ENCODE measurements at places on chromosomes 11 and 22. TPM values are rescaled to one million over a fixed set of nuclear protein-coding genes. Genes with fewer than 3 reads are reported as not detected.

- H3K27me3 ChIP-seq: no peaks in the 10 kb centered on the region
- H3K4me3 ChIP-seq: no peak overlapping the region
- H3K36me3 ChIP-seq: no peaks in the 10 kb centered on the region
- H3K27ac ChIP-seq: peak overlapping the region; percentile 88
- H3K4me1 ChIP-seq: peaks cover 73% of the 10 kb centered on the region
- peak; percentile 90 for DNase-seq
Observed at GRCh38 chr11:126359431-126360048, 4.1 kb downstream of the ST3GAL4 start.

The XKR3 gene
- not detected for total RNA-seq

DNA sequence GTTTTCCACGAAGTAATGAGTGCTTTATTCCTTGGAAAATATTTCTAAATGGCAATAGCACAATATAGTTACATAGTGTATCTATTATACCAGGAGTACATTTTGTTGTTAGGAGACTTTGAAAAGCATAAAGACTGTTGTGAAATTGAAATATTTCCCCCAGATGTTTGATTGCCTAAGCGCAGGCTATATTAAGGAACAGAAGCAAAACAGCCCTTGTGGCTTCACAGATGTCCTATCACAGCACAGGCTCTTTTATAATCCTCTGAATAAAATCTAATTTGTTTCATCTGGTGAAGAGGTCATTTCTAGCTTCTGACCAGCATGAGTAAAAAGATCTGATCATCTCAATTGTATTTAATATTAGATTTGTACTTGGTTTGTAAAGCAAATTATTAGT lies 48.2 kb downstream of the BSX start:
- H3K27ac ChIP-seq: no peak overlapping the region
- H3K36me3 ChIP-seq: no peaks in the 10 kb centered on the region
- H3K27me3 ChIP-seq: no peaks in the 10 kb centered on the region
- H3K4me1 ChIP-seq: no peaks in the 10 kb centered on the region

The OR5M11 gene
- total RNA-seq: not detected

DNA sequence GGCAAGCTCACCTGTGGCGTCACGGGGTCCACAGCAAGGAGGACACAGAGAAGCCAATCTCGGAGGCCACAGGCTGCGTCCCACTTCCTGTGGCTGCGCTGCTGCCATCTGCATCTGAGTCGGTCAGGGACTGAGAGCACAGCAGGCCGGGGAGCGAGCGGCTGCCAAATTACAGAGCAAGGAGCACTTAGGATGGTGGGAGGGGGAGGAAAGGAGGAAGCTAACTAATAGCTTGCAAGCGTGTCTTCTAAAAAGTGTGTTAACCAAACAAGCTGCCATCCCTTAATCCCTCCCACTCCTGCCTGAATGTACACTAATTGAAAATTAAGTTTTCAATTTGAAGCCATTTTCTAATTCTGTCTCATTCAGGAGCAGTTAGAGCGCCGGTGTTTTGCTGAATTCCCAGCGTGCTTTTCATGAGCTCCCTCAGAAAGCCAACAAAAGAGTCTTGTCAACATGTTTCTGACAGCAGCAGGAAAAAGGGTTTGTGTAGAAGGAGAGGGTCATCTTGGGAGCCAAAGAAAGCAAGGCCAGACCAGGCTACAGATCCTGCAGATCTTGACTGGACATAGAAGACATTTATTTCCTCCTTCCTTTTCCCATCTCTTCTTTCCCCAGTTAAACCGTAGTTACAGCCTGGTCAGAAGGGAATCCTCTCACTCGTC lies 42.4 kb upstream of the API5 start:
- no peak for DNase-seq
- H3K27ac ChIP-seq: no peak overlapping the region
- no peak overlapping the region for H3K4me3 ChIP-seq
- peaks cover 4% of the 10 kb centered on the region for H3K4me1 ChIP-seq
- no peaks in the 10 kb centered on the region for H3K36me3 ChIP-seq

DNA sequence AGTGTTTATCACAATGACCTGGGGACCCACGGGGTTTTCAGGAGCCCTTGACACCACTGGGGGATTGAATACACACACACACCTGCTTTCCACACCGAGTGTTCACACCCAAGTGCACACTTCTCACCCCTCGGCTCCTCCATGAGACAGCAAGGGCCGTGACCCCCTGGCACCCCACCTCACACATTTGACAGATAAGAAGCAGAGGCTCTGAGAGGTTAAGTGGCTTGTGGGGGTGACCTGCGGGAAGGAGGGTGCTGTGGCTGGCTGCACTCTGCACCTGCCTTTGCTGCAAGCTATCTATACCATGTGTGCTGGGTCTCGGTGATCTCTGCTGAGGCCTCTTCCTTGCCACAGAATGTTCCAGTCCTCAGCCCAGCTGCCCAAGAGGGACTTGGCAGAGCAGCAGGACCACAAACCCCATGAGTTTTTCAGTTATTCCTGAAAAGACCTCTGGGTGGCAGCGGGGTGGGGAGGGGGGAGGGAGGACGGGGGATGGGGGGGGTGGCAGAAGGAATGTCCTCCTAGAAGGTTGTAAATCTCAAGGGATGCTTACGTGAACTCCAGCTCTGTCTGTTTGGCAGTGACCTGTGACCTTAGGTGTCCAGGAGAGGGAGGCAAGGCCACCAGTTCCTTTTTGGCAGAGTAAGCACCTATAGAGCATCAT lies 47.9 kb upstream of the RFPL3 start:
- H3K4me3 ChIP-seq: no peak overlapping the region
- no peaks in the 10 kb centered on the region for H3K36me3 ChIP-seq
- H3K4me1 ChIP-seq: no peaks in the 10 kb centered on the region
- H3K27ac ChIP-seq: no peak overlapping the region
- no peaks in the 10 kb centered on the region for H3K27me3 ChIP-seq

The NLRX1 gene
- total RNA-seq: 15.5 TPM

Measured in vagina (tissue), 2 donors.